ENCODE measurements at places on chromosomes 4 and X. TPM values are rescaled to one million over a fixed set of nuclear protein-coding genes. Genes with fewer than 3 reads are reported as not detected.

The ZIC3 gene
- not detected for total RNA-seq

The CD38 gene
- total RNA-seq, result 4.9 TPM

The ARL13A gene
- total RNA-seq, result not detected

The HEPH gene
- 45.5 TPM for total RNA-seq

The SYN1 gene
- 7.0 TPM for total RNA-seq

DNA sequence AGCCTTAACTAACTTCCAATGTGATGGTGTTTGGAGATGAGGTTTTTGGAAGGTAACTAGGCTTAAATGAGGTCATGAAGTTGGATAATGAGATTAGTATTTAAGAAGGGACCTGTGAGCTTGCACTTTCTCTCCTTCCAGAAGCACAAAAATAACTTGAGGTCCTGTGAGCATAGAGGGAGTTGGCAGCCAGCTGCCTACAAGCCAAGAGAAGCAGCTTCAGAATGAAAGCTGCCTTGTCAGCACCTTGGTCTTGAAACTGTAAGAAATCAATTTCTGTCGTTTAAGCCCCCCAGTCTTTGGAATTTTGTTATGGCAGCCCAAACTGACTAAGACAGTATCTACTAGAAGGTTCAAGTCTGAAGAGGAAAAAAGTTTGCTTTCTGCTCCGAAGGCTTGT lies 280.2 kb upstream of the GALNTL6 start:
- DNase-seq, result no peak
- no peak overlapping the region for H3K27ac ChIP-seq
- no peaks in the 10 kb centered on the region for H3K27me3 ChIP-seq
- no peak overlapping the region for H3K4me3 ChIP-seq

DNA sequence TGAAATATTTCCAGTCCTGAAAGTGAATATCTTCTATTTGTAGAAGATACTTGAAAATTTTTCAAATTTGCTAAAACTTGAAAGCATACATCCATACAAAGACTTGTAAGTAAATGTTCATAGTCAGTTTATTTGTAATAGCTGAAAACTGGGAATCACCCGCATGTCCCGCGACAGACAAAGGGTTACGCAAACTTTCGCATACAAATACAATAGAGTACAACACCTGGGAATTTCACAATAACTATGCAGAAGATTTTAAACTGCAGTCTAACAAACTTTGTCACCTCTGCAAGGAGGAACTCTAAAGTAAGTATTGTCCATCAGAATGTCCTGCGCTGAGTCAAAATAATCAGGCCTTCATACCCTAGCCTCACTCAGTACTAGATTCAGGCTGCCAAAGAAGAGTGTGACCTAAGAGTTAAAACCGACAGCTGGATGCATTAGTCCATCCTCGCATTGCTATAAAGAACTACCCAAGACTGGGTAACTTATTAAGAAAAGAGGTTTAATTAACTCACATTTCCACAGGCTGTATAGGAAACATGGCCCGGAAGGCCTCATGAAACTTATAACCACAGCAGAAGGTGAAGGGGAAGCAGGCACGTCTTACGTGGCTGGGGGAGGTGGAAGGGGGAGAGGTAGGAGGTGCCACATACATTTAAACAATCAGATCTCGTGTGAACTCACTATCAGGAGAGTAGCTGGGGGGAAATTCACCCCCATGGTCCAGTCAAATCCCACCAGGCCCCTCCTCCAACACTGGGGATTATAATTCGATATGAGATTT lies 60.4 kb downstream of the MMRN1 start:
- H3K27me3 ChIP-seq, result no peaks in the 10 kb centered on the region
- no peaks in the 10 kb centered on the region for H3K4me1 ChIP-seq
- no peak for DNase-seq

- no peak for DNase-seq
- no peaks in the 10 kb centered on the region for H3K4me1 ChIP-seq
- H3K27ac ChIP-seq, result no peak overlapping the region
- H3K27me3 ChIP-seq, result no peaks in the 10 kb centered on the region
These were observed 510.4 kb downstream of the MID1IP1 start for GRCh38 chrX:39311646-39312045.

GRCh38 chr4:153553819-153554170 lies 87.6 kb downstream of the TMEM131L start:
- H3K27ac ChIP-seq, result peak overlapping the region; percentile 88
- no peaks in the 10 kb centered on the region for H3K27me3 ChIP-seq
- no peak for DNase-seq
- no peaks in the 10 kb centered on the region for H3K4me1 ChIP-seq

DNA sequence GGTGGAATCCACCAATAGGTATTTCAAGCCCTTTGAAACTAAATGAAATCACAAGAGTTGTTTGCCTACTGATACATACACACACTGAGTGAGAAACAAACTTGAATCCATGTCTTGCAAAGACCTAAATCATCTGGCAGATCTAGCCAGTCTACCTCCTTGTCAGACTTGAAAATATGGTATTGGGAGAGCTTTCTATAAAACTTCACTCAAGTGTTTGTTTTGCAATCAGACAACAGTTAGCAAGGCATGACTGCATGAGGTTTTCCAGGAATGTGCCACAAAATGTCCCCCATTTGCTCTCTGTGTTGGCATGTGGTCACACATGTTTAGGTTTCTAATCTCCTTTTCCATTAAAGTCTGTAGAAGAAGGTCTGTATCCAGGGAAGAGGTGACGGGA lies 52.4 kb downstream of the MAP3K15 start:
- no peaks in the 10 kb centered on the region for H3K36me3 ChIP-seq
- H3K4me1 ChIP-seq, result no peaks in the 10 kb centered on the region
- no peak overlapping the region for H3K27ac ChIP-seq
- H3K4me3 ChIP-seq, result no peak overlapping the region
- H3K27me3 ChIP-seq, result no peaks in the 10 kb centered on the region

- H3K27me3 ChIP-seq, result no peaks in the 10 kb centered on the region
- H3K27ac ChIP-seq, result no peak overlapping the region
- no peaks in the 10 kb centered on the region for H3K4me1 ChIP-seq
- no peaks in the 10 kb centered on the region for H3K36me3 ChIP-seq
These were observed 25.6 kb downstream of the NR0B1 start for GRCh38 chrX:30283456-30284200.

- no peaks in the 10 kb centered on the region for H3K27me3 ChIP-seq
- no peak overlapping the region for H3K27ac ChIP-seq
- H3K4me3 ChIP-seq, result no peak overlapping the region
- no peak for DNase-seq
These were observed 30.4 kb downstream of the ACOX3 start for GRCh38 chr4:8410066-8410625.

DNA sequence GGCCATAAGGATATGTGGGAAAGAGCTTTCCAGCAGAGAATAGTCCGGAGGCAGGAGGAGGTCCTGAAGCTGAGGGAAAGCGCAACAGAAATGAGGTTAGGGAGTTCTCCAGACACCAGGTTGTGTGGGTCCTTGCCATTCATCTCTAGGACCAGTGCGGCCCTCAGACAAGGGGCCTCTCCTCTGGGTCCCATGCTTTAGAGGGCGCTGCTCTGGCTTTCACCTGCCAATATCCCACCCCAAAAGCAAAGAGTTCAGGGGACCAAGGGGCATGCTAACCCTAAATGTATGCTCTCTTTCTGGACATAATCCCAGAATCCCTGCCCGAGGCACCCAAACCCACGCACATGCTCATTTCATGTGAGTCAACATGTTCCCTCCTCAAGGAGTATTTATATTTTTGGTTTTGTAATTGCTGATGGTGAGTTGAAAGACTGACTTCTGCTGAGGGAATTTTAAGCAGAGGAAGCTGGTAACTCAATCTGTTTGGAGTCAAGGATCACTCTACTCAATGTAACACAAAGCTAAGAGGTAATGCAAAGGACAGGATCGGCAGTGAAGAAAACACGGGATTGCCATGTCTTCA lies 14.8 kb downstream of the RPL34 start:
- H3K27me3 ChIP-seq, result no peaks in the 10 kb centered on the region
- H3K36me3 ChIP-seq, result peaks cover 52% of the 10 kb centered on the region
- no peak overlapping the region for H3K4me3 ChIP-seq
- no peaks in the 10 kb centered on the region for H3K4me1 ChIP-seq

DNA sequence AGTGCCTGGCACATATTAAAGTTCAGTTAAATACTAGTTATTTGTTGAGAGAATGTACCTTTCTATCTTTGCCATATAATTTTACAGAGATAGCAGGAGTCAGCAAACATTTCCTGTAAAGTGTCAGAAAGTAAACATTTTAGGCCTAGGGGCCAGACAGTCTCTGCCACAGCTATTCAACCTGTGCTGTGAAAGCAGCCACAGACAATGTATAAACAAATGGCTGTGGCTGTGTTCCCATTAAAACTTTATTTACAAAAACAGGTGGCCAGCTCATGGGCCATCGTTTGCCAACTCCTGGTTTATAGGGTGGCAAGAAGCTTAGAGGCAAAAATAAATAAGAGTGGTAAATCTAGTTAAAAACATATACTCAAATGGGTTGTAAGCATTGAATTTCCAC lies 34.0 kb upstream of the BRS3 start:
- no peaks in the 10 kb centered on the region for H3K27me3 ChIP-seq
- H3K4me3 ChIP-seq, result no peak overlapping the region
- DNase-seq, result no peak
- no peaks in the 10 kb centered on the region for H3K36me3 ChIP-seq

GRCh38 chr4:142396279-142396678 lies 449.8 kb downstream of the INPP4B start:
- no peaks in the 10 kb centered on the region for H3K4me1 ChIP-seq
- H3K27ac ChIP-seq, result no peak overlapping the region
- H3K27me3 ChIP-seq, result no peaks in the 10 kb centered on the region

DNA sequence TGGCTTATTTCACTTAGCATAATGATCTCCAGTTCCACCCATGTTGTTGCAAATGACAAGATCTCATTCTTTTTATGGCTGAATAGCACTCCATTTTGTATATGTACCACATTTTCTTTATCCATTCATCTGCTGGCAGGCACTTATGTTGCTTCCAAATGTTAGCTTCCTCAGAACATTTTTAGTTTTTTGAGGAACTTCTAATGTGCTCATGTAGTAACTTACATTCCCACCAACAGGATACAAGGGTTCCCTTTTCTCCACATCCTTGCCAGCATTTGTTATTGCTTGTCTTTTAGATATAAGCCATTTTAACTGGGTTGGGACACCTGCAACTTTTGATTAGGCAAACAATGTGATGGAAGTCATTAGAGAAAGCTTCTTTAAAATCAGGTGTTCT lies 454.2 kb downstream of the NLGN4X start:
- H3K4me3 ChIP-seq, result no peak overlapping the region
- no peaks in the 10 kb centered on the region for H3K4me1 ChIP-seq
- H3K27ac ChIP-seq, result no peak overlapping the region

GRCh38 chrX:3312109-3312508 lies 34.3 kb downstream of the MXRA5 start:
- no peak for DNase-seq
- H3K27me3 ChIP-seq, result no peaks in the 10 kb centered on the region
- no peaks in the 10 kb centered on the region for H3K4me1 ChIP-seq
